ENCODE measurements at places on chromosomes 16 and 17. TPM values are rescaled to one million over a fixed set of nuclear protein-coding genes. Genes with fewer than 3 reads are reported as not detected.

GRCh38 chr16:88726408-88726749 is 20.1 kb downstream of the CTU2 start:
- no peak overlapping the region for H3K4me3 ChIP-seq
- H3K27me3 ChIP-seq = no peaks in the 10 kb centered on the region
- peaks cover 2% of the 10 kb centered on the region for H3K36me3 ChIP-seq

DNA sequence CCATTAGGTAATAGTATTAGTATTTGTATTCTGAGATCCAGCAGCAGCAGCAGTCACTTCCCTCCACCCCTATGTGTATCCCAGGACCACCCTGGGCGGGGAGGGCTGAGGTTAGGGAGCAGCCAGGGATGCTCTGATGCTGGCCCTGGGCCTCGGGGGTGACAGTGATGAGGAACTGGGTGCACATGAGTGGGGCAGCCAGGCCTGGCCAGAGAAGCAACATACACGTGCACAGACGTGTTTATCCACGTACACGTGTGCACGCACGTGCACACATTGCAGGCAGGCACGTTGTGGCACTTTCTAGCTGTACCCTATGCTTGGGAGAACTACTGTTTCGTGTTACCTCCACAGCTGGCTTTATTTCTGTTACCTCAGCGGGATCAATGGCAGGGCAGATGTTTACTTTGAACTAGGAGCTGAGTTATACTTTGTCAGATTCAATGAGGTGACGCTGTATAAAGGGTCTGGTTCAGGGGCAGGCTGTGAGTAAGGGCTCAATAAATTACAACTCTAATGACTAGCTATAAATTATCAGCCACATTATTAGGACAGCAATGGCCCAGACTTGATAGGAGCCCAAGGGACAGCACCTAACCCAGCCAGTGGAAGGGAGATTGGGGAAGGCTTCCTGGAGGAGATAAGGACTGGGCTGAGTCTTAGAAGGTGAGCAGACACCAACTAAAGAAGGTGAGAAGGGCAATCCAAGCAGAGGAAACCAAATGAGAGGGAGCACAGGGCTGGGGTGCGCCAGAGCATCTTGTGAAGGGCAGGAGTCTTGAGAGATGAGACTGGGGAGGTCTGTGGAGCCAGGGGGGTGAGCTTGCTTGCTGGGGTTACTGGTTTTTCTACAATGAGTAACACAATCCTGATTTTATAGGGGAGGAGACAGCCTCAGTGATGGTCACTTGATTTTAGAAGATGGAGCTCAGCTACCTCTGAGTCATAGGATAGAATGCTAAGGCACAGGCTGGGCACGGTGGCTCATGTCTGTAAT is 22.4 kb upstream of the CA4 start:
- H3K27ac ChIP-seq = no peak overlapping the region
- no peak overlapping the region for H3K4me3 ChIP-seq
- H3K4me1 ChIP-seq = peaks cover 1% of the 10 kb centered on the region
- H3K36me3 ChIP-seq = peaks cover under 1% of the 10 kb centered on the region

- no peaks in the 10 kb centered on the region for H3K27me3 ChIP-seq
- H3K4me1 ChIP-seq = peaks cover 10% of the 10 kb centered on the region
- H3K4me3 ChIP-seq = no peak overlapping the region
These were observed 17.9 kb downstream of the CCDC102A start for GRCh38 chr16:57518520-57518919.

Gene CARD14
- polyA plus RNA-seq = not detected

- no peaks in the 10 kb centered on the region for H3K36me3 ChIP-seq
- no peaks in the 10 kb centered on the region for H3K27me3 ChIP-seq
- no peak overlapping the region for H3K4me3 ChIP-seq
- H3K4me1 ChIP-seq = no peaks in the 10 kb centered on the region
- no peak overlapping the region for H3K27ac ChIP-seq
These were observed 15.1 kb upstream of the RNPS1 start for GRCh38 chr16:2282866-2283555.

DNA sequence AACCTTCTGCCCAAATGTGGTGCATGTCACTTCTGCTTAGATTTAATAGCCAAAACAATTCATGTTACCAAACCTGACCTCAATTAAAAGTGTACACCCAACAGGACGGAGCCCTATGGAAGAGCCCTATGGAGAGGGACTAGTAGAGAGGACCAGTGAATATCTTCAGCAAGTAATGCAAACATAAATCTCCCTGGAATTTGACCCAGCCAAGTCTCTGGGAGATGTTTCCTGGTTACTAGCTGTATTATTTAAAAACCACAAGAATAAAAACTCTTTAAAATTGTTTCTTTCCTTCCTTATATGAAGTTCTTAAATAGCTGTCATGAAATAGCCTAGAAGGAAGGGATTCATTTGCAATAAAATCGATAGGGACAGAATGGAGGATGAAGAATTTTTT is 255.8 kb downstream of the CDH11 start:
- no peaks in the 10 kb centered on the region for H3K4me1 ChIP-seq
- no peak overlapping the region for H3K27ac ChIP-seq
- no peak overlapping the region for H3K4me3 ChIP-seq
- DNase-seq = no peak
- no peaks in the 10 kb centered on the region for H3K27me3 ChIP-seq

- H3K4me1 ChIP-seq = peaks cover 73% of the 10 kb centered on the region
- H3K36me3 ChIP-seq = peaks cover 40% of the 10 kb centered on the region
- DNase-seq = no peak
- no peak overlapping the region for H3K27ac ChIP-seq
- H3K4me3 ChIP-seq = peak overlapping the region; percentile 2
These were observed 90.4 kb upstream of the PLEKHM1 start for GRCh38 chr17:45580924-45581323.

Data from naive thymus-derived CD8-positive, alpha-beta T cell (primary cell).